ENCODE measurements at places on chromosomes 16 and 17.

DNA sequence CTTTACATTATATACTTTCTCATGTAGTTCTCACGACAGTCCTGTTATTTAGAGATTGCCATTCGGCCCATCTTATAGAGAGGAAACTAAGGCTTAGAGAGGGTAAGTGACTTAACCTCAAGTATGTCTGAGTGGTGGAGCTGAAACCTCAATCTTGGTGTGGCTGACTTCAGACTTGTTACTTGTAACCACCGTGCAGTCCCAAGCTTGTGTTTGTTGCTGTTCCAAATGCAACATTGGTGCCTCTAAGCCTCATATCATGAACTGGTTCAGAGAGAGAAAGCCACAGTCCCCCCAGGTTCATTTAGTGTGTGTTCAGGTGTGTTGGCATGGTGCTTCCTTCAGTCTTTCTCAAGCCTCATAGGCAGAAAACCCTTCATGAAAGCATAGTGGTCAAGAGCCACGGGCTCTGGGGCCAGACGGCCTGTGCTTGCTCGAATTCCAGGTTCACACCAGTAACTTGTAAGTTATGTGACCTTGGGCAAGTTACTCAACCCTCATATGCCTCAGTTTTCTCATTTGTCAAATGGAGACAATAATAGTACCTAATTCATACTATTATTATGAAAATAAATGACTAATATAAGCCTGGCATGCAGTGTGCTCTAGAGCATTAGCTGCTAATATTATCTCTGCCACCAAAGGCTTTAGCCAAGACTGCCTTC, 39.9 kb downstream of the CDH1 start:
- no peak for DNase-seq

DNA sequence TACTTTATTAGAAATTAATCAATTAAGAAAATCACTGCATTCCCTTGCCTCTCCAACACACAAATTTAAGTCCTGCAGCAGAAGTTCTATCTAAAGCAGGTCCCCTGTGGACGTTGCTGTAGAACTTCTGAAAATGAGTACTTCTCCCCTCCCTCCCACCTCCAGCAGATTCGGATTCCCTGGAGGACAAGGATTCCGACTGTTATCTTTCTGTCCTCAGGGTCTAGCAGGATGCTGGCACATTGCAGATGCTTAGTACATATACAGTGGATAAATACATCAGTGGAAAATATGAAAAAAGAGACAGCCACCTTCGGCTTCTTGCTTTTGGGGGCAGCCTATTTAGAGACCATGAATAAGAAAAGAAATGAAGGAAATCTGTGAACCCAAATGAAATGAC, 32.1 kb downstream of the NTN1 start:
- DNase-seq = no peak

GRCh38 chr16:57998992-57999365, 1.5 kb downstream of the ZNF319 start:
- no peak for DNase-seq

DNA sequence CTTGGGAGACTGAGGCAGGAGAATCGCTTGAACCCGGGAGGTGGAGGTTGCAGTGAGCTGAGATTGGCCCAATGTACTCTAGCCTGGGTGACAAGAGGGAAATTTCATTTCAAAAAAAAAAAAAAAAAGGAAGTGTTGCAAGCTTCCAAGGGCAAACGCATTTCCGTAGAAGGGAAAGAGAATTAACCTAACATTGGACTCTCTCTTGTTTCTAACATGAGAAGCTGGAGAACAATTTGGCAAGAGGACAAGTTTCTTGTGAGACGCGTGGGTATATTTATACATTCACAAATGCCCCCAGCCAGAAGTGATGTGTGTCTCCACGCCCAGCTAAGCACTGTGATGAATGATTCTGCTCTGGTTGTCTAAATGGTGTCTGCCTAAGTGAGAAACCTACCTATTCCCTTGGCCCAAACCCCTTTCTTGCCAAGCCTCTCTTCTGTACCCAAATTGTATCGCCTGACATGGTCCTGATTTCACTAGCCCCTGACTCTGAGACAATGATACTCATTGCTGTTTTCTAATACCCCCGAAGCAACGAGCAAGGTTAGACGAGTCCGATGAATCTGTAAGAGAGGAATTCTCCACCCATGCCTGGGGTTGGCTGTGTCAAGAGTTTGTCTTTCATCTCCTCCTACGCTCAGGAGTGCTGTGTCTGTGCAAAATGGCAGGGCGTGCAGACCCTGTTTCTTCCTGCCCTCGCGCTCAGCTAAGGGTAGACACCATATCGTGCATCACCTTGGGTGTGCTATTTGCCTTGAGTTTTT, 14.2 kb upstream of the ST6GALNAC2 start:
- DNase-seq = no peak

GRCh38 chr17:35460354-35460851, 11.8 kb upstream of the SLFN13 start:
- DNase-seq = peak; percentile 12

GRCh38 chr16:86536621-86537020, 18.4 kb downstream of the MTHFSD start:
- DNase-seq = no peak

DNA sequence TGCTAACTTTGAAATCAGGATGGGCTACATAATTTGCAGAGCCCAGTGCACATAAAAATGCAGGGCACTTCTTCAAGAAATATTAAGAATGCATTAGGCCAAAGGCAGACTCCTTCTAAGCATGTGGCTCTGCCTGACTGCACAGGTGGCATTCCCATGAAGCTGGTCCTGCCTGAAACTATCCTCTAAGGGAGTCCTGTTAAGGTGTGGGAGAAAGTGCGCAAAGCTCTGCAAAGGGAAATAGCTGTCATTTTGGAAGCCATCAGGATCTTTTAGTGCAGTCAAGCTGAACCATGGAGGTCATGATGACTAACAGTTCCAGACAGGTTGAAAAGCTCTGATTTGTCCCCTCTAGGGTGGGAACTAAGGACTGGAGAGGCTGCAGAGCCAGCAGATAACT, 41.9 kb upstream of the CRHR1 start:
- no peak for DNase-seq

- DNase-seq = no peak
Measured at GRCh38 chr17:36936455-36937000, 747 bp upstream of the LHX1 start.

- DNase-seq = no peak
Measured at GRCh38 chr17:33657181-33657580, 364.1 kb upstream of the ASIC2 start.

DNA sequence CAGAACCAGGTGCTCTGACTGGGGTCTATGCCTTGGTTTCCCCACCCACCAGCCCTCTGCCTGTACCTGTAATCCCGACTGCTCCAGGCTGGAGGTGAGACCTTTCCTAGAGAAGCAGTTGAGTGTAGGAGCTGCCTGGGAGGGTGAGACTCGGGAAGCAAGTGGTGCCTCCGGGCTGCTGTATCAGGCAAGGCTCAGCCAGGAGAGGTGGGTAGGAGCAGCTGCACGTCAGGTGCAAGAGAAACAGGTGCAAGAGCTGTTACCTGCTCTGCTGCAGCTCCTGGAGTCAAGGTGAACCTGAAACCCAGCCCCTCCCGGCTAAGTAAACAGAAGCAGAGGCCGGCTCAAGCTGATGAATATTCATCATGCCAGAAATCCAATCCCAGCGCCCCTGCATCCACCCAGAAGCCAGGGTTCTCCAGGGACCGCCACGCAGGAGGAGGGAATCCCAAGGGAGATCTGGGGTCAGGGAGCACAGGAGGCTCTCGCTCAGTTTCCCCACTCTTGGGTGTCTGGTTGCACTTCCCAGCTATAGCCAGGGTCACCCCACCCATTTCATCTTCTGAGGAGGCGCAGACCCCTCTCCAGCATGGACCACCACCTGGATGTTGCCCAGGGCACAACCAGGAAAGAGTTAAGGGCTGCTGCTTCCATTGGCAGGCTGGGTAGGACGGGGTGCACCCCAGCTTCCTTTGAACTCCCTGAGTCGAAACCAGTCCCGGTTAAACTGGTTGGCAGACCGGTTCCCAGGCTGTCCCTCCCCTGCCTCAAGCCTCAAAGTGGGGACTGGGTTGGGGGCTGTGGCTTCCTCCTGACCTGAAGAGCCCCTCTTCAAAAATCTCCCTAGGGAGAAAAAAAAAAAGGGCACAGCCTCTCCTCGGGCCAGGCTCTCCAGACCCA, at the start of gene PRR15L:
Gene PRR15L, minus strand, starts transcription at position 293 of the 900 bp plus-strand sequence. CDS start 4,649 bp downstream, outside the sequence.
- DNase-seq = no peak

GRCh38 chr16:73068541-73069401, 20.8 kb upstream of the ZFHX3 start:
- DNase-seq = no peak

- DNase-seq = no peak
Measured at GRCh38 chr17:70171159-70171558, 1.8 kb downstream of the KCNJ2 start.

- DNase-seq = no peak
Measured at GRCh38 chr17:11467639-11468038, 130.6 kb upstream of the DNAH9 start.

- no peak for DNase-seq
Measured at GRCh38 chr16:2282866-2283555, 15.1 kb upstream of the RNPS1 start.

DNA sequence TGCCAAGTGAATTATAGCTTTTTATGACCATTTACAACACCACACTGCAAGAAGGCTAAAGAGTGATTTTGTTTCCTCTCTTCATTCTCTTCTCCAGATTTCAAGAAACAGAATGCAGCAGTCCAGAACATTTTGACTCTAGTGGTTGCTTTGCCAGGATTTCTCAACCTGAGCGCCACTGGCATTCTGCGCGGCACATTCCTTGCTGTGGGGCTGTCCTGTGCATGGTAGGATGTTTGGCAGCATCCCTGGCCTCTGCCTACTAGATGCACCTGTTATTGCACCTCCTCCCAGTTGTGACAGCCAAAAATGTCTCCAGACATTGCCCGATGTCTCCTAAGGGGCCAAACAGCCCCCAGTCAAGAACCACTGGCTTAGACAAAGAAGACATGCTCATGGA, 25.7 kb upstream of the SLC39A11 start:
- DNase-seq = no peak

DNA sequence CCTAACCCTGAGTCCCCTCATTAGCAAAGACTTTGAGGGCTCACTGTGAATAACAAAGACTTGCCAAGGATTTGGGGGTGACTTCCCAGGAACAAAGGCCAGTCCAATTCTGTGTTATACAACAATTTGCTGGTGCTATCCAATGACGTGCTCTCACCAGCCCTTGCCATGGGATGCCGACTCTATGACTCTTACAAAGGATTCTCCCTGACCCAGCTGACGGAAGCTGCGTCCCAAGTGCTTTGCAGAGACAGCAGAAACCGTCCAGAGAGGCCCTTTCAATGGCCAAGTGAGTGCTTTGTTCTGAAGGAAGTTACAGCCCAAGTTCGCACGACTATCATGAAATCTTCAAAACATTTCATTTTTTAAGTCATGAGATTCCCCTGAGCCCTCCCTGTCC, 345.3 kb upstream of the TNRC6C start:
- no peak for DNase-seq

DNA sequence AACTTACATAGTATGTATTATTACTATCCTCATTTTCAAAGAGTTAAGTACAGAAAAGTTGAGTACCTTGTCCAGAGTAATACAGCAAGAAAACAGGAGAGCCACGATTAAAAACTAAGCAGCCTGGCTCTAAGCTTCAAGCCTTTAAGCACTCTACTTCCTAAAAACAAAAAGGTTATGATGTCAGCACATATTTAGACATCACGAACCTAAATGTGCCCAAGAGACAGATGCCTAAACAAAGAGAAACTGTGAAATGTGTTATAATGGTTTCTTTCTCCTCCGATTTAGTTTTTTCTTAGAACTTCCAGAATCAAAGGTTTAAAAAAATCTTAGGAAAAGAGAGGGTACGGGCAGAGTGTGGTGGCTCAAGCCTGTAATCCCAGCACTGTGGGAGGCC, 151.0 kb downstream of the VPS53 start:
- no peak for DNase-seq

DNA sequence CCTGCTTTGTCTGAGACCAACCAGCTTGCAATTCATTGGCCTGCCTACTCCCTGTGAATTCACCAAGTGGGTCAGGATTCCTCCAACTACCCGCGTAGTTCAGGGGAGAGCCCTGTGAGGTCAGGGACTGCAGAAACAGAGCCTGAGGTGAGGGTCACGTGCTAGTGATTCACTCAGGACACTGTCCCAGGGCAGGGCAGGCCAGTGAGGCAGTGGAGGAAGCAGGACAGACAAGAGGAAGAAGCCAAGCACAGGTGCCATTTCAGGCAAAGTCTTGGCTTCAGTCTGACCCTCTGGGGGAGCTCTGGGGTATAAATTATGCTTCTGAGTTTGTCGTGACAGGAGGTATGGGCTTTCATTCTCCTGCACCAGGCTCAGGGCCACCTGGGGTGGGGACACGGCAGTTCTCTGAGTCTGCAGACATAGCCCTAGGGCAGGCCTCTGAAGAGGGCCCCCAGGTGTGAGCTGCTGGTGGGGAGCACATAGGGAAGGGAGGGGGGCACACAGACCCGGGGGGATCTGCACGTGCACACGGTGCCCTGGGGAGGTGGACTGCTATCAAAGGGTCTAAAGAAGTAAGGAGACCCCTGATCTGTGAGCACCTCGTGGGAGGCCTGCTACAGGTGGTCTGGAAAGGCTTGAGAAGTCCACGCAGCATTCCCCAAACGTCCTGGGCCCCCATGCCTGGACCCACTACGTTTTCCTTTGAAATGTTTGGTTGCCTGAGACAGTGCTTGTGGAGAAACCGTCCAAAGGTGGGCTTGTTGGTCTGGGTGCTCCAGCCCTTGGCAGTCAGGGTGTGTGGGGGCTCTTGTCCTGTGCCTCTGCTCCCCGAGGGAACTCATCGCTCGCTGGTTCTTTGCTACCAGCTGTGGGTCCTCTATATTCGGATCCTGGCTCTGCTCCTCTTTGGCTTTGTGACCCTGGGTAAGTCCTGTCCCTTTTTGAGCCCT, 46.4 kb downstream of the NKD1 start:
- no peak for DNase-seq

GRCh38 chr16:31483081-31483480, at the start of gene SLC5A2:
Gene SLC5A2, plus strand, starts transcription at chr16:31483123. Its CDS starts 14 bp downstream, at chr16:31483137.
- no peak for DNase-seq

DNA sequence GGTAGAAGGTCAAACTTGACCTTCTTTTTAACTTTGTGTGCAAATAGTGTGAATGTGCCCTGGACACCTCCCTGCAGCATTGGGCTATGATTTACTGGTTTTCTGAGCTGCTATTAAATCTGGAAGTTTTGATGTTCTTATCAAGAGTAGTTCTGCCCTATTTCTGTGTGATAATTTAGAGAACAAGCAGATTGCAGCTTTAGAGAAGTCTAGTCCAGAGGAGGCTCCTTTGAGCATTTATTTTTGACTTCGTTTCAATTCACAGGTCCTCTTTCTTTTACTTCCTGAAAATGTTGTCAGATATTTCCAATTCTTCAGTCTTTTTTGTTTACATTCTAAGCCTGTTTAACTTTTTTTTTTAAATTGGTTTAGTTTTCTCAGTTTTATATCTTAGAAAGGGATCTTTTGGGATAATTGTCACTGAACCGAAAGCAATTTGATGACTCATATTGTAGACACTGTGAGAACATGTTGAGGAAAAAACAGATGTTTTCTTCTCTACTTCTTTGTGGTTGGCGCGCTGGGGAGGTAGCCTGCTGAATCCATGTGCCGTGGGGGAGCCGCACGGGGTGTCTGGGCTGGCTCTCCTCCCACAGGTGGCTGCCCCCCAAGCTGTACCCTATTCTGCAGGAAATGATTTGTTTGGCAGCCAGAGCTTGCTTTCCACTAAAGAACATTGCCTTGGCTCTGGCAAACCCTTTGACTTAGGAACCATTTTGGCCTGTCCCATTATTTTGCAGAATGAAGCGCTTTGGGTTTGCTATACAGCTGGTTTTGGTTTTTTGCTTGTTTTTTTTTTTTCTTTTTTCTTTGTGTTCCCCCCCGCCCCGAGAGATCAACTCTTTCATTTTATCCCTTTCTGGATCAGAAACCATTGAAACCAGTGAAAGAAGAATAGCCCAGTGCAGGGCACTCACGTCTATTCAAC, 53.4 kb downstream of the MFSD11 start:
- DNase-seq = no peak

GRCh38 chr17:12667299-12667958, 1.7 kb downstream of the MYOCD start:
- DNase-seq = no peak

All from activated CD4-positive, CD25-positive, alpha-beta regulatory T cell (primary cell).